ENCODE measurements at places on chromosomes 3 and 15.

DNA sequence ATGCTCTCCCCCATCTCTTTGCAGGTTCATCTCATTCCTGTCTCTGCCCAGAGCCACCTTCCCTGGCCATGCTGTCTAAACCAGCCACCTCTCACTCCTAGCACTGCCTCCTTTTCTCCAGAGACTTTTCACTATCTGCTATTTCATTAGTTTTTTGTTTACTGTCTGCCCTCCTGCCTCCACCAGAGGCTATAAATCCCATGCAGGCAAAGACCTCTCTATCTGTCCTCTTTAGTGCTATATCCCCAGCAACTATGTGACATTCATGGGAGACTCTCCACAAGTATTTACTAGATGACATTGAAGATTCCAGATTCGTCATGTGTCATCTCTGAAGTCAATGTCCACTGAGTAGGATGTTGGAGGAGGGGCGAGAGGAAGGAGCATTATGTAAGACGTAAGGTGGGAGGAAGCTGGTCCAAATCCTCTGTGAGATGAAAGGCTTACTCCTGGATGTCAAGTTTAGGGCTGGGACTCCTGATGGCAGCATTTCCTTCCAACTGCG lies 3.4 kb upstream of the FAM43A start:
- no peak for DNase-seq

DNA sequence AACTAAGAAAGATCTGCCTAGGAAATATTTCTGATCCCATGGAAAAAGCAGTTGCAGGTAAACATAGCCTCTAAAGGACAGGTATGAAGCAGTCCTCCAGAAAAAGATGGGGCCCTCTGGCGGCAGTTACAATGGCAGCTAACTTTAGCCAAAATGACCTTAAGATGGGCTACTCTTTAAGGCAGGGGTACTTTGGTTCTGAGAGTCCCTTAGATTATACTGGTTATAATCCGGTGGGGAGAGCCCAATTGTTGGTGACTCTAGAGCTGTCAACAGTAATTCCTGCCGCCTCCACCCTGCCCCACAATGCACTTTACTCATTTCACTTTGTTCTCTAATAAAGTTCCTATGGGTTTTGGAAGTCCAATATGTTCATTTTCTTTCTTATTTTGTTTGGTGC lies 412.8 kb upstream of the WNT5A start:
- no peak for DNase-seq

DNA sequence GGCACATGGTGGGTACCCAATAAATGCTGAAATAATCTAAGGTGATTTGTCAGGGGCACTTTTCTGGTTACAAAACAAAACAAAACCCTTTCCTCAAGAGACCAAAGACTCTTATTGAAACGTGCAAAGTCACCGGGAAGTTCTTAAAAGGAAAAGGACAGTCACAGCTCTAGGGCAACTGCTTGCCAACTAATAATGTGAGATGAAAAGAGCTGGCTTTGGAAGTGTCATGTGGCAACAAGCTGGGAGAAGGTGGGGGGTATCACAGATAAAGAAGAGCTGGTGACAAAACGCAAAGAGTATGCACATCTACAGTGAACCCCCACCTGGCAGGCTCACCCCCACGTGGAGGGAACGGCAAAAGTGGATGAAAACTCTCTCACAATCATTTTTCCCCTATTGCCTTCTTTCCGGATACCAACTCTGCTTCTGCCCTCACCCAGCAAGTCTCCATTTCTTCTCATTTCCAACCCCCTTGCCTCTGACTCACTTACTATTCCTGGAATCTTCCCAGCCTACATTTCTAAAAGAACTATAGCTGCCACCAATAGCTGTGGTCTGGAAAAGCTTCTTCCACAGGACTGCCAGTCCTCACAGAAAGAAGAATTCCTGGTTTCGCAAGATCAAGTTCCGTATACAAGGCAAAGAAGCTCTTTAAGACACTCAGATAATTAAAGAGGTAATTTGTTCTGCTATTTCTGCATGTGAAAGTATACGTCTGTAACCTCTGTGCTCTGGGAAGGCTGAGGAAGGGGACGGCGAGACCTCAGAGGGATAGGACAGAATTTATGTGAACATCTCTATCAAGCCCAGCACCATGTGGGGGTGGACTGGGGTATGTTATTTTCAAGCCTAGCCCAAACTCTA lies 21.8 kb upstream of the ANPEP start:
- no peak for DNase-seq

GRCh38 chr3:168425936-168426595 lies 330.3 kb upstream of the GOLIM4 start:
- DNase-seq = no peak

DNA sequence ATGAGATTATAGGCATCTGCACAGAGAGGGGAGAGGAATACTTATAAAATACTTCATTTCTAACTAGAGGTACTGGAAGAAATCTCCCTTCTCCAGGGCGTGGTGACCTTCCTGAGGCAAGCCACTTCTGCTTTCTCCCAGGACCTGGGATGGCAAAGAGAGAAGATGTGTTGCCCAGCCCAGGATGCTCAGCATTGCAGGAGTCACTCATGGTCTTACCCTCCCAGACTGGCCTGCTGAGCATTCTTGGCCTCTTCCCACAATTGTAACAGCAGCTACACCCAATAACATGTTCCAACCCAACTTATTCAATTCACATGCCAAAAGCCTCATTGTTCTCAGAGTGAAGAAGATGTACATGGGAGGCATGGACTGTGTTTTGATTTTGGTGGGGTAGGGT lies 37.9 kb downstream of the IL20RB start:
- no peak for DNase-seq

DNA sequence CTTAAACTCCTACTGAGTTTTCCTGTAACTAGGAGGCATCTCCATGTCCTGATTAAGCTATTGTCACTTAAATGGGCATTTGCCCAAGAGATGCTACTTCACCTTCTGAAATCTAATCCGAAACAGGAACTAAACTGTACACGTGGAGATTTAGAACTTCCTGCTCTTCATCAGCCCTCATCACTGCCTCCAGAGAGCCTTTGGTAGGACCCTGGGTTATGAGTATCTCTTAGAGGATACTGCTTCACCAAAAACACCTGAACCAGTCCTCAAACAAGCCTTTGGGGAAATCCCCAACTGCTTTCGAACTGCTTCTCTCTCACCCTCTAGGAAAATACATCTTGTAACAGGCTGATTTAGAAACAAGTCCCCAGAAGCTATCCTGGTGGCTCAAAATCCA lies 320.3 kb downstream of the GAP43 start:
- DNase-seq = no peak
